Suprapubic skin (tissue), 4 donors: ENCODE measurements at places on chromosomes 7 and 10. TPM values are rescaled to one million over a fixed set of nuclear protein-coding genes. Genes with fewer than 3 reads are reported as not detected.

DNA sequence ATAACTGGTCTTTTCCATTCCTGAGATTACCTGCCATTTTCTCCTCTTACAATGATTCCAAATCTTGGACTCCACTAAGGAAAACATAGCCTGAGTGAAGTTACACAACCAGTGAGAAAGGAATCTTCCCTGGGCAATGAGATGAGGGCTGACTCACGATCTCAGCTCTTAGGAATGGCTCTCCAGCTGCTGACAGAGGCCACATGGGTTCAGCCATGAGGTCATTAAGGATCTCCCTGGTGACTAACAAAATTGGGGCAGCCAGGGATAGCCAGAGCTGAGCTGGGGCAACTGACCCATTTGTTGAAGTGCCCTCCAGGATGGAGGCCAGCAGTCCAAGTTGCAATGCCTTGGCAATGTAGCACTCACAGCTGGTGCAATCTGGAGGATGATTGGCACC, 78.7 kb upstream of the MKLN1 start:
- peak; percentile 75 for DNase-seq

The SLIT1 gene
- total RNA-seq, result 0.40 TPM

DNA sequence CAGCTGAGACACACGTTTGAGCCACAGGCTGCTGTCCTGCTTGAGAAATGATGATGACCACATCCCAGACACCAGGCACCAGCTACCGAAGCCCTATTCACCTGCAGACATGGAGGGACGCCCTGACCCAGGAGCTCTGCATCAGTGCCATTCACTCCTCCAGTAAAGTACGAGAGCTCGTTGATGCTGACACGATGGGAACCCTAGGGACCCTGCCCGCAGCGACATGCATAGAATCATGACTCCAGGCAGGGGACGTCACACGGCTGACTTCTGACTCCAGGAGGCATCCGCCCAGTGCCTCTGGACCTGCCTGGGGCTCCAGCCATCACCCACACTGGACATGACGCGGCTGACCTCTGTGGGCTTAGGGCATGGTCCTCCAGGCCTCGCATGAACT, 129.9 kb downstream of the ADARB2 start:
- DNase-seq, result no peak

DNA sequence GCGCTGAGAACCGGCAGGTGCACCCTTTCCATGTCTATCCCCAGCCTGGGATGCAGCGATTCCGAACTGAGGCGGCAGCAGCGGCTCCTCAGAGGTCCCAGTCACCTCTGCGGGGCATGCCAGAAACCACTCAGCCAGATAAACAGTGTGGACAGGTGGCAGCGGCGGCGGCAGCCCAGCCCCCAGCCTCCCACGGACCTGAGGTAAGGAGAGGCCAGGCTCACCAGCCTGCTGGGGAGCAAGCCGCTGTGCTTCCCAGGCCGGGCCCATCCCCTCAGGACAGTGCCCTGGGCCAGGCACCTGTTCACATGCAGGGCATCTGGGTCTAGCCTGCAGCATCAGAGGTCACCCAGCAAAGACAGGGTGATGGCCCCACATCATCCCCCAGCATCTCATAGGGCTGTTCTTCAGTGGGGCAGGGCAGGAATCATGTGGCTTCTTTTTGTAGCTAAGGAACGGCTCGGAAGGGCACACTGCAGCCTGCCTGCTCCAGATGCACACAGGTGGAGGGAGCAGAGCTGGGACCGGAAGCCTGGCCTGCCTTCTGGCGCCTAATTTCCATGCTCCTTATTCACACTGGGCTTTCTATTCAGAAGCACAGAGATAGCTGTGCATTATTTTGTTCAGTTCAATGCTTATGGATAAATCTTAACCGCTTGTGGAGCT, 18.9 kb downstream of the BAG3 start:
- no peak for DNase-seq

DNA sequence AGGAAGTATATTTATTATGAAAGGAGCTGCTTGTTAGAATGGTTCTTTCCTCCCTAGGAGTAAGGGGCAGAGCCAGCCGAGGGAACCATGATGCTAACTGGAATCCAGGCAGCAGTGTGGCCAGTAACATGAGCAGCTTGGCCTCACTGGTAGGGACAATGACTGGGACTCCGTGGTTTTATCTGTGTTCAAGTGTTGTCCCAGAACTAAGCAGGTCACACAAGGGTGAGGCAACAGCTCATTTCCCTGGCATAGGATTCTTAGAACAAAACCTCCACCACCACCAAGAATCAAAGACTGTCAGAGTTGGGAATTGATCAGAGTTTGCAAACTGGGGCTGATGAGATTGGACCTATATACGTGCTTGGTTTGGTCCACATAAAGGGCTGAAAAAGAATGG, 138.9 kb upstream of the COBL start:
- DNase-seq, result no peak
